ENCODE measurements at places on chromosomes 1 and 21.

GRCh38 chr21:37266515-37267221, 466 bp downstream of the VPS26C start:
- no peak for DNase-seq

DNA sequence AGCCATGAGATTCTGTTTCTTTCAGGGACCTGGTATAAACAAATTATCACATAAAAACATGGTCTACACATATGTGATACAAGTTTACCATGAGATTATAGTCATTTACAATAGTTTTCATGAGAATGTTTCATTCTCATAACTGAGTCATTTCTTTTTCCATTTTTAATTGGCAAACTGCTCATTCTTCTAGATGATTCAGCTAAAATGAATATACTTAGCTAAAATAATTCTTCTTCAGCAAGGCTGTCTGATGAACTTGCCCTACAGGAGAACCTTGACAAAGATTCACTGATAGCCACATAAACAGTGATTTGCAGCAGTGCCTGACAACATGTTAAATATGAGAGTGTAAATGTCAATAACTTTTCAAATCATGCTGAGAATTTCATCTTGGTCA, 253.2 kb downstream of the FMN2 start:
- no peak for DNase-seq

GRCh38 chr1:154861607-154862094, 8.4 kb downstream of the KCNN3 start:
- DNase-seq = no peak

- no peak for DNase-seq
Measured at GRCh38 chr1:29237852-29238619, 1.7 kb downstream of the PTPRU start.

GRCh38 chr1:109011335-109011734, 30.6 kb downstream of the WDR47 start:
- DNase-seq = no peak

DNA sequence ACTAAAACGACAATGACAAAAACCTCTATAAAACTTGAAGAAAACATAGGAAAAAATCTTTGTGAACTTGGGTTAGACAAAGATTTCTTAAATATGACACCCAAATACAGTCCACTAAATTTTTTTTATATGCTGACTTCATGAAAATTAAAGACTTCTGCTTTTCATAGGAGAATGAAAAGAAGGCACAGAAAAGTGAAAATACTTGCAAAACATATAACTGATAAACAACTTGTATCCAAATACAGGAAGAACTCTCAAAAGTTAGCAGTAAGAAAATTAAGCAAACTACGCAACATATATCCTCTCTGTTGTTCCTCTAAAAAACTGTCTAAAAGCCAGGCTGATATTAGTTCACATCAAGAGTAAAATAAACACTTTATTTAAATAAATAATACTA, 53.6 kb downstream of the KIFAP3 start:
- no peak for DNase-seq

DNA sequence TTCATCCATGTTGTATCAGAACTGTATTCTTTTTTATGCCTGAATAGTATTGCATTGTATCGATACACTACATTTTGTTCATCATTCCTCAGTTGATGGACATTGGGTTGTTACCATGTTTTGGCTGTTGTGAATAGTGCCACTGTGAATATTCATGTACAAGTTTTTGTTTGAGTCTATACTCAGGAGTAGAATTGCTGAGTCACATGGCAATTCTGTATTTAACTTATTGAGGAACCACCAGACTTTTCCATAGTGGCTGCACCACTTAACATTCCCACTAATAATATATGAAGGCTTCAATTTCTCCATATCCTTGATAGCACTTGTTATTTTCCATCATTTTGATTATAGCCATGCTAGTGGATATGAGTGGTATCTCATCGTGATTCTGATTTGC, 56.2 kb downstream of the ALG6 start:
- DNase-seq = no peak

- DNase-seq = no peak
Measured at GRCh38 chr1:107436552-107437241, 295.9 kb downstream of the NTNG1 start.

DNA sequence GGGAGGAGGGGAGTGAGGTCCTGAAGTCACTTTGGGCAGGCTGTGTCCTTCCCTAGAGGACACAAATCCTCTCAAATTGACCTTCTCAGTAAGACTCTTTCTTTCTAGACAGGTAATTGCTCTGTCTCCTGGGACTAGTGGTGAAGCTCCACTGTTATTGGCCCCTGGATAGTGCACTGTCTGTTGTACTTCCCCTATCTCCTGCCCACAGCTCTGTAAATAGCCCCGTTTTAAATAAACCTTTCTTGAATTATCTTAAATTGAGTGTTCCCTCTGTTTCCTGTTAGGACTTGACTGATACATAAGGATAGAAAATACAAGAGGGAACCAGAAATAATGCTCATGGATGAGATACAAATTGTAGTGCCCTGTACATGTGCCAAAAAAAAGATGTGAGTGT, 229.5 kb upstream of the USP24 start:
- no peak for DNase-seq

- DNase-seq = no peak
Measured at GRCh38 chr21:17636711-17637110, 24.0 kb upstream of the BTG3 start.

- no peak for DNase-seq
Measured at GRCh38 chr1:223150443-223150842, 7.4 kb upstream of the TLR5 start.

GRCh38 chr1:90143591-90143990, 148.7 kb downstream of the ZNF326 start:
- no peak for DNase-seq

- no peak for DNase-seq
Measured at GRCh38 chr1:184143449-184143848, 91.9 kb downstream of the TSEN15 start.

DNA sequence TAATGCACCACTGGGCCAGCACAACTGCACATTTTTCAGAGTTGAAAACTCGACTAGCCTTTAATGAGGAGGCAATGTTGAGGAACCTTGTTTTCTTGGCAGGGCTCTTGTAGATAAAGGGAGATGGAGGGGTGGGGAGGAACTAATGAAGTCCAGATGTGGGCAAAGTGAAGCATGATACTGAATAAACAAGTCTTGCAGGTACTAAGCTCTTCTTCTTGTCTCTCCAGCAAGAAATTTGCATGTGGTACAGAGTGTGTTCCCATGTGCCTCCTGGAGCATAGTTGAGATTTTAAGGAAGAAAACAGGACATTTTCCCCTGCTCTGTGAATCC, 47.0 kb downstream of the PLPP3 start:
- no peak for DNase-seq

DNA sequence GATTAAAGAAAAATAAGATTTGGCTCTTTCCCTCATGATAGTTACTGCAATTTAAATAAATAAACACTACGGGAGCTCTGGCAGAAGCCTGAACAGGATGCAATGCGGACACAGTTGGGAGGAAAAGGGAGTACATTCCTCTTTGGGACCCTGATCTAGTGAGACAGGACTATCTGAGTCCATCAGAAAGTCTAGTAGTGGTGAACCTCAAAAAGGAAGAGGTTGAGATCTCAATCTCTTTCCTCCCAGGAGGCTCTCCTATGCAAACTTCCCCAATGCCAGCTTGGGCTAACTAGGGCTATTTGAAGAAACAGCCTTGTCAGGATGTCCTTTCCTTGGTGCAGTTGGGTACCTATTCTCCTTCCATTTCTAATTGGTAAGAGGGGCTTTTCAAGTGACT, 4.9 kb upstream of the ABCD3 start:
- DNase-seq = no peak

DNA sequence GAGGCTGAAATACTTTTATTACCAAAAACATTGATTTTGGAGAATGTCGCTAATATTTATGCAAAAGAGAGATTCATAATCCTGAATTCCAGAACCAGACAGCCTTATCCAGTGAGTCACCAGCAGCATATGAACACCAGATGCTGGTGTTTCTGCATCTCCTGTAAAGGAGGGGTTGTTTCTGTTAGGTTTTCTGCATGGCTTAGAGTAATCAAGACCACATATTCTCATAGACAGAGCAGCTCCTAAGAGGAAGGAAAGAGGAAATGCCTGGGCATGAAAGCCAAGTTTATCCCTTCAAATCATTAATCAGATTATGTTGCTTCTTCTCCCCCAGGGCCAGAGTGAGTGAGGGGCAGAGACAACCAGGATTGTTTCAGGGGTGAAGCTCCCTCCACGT, 86.2 kb downstream of the NGF start:
- DNase-seq = no peak

DNA sequence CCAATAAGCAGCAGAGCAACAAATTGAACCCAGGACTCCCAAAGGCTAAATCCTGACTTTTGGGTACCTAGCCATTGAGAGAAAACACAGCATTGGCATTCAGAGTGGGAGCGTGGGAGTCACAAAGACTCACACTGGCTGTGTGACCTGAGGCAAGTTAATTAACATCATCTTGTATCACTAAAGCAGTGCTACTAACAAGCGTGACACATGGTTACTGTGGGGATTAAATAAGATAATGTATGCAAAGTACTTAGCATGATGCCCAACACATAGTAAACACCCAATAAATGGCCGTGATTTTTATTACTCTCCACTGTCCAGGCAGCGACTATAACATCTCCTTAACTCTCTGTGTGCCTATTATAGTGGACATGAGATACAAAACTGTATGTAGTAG, 73.3 kb downstream of the CD34 start:
- DNase-seq = no peak

DNA sequence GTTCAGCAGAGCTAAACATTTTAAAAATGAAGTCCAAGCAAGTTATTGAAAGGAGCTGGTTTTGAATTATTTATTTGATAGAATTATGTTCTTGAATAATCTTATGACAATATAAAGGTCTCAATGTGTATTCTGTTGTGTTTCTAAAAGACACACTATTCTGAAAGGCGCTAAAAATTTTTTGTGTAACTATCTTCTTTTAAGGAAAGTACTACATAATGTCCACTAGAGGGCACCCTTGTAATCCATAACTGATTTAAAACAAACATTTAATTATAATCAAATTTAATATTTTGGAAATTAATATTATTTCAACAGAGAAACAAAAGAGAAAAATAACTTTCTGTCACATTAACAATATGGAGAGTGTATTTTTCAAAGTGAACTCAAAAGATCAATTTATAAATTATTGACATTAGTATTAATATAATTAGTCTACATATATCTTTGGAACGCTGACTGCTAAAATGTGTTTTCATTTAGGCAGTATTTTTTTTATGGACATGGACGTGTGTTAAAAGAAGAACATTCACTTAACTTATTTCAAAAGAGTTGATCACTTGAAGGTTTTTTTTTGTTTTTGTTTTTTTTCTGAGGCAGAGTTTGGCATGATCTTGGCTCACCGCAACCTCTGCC, 248.4 kb downstream of the DENND1B start:
- DNase-seq = no peak

DNA sequence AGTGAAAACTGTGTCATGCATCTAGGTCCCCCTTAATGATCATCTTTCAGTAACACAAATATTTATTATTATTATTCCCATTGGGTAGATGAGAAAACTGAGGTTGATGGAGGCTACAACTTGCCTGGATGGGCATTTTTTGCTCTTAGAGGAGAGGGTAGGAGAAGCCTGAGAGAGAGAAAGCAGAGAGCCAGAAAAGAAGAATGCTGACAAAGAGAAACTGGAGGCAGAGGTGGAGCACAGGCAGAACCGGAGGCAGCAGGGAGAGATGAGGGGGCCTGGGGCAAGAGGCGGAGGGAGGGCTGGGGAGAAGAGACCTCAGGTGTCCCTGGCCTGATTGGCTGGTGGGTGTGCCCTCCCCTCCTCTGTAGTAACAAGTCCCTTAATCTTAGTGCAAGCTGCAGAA, 4.1 kb downstream of the BLACAT1 start:
- DNase-seq = no peak

DNA sequence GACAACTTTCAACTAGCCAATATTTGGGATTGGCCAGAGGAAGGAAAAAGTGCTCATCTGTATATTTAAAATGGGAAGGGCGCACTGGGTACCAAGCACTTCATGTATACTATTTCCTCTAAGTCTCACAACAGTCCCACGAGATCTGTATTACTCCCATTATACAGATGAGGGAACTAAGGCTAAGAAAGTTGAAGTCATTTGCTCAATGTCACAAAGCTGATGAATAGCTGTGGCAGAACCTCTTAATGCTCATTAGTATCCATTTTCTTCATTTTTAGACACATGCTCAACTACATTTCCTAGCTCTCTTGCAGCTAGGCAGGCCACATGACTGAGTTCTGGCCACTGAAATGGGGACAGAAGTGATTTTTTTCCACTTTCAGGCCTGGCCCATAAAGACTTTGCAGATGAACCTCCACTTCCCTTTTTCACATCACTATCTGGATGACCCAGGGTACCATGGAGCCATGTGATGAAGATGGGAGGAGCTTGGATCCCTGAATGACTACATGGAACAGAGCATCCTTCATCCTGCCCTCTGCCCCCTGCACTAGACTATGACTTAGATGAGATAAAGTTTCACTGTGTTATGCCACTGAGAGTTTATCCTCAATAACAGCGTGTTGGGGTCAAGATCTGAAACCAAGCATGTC, 31.8 kb downstream of the ATF3 start:
- DNase-seq = no peak

GRCh38 chr21:15289896-15290841, 225.4 kb upstream of the NRIP1 start:
- no peak for DNase-seq

DNA sequence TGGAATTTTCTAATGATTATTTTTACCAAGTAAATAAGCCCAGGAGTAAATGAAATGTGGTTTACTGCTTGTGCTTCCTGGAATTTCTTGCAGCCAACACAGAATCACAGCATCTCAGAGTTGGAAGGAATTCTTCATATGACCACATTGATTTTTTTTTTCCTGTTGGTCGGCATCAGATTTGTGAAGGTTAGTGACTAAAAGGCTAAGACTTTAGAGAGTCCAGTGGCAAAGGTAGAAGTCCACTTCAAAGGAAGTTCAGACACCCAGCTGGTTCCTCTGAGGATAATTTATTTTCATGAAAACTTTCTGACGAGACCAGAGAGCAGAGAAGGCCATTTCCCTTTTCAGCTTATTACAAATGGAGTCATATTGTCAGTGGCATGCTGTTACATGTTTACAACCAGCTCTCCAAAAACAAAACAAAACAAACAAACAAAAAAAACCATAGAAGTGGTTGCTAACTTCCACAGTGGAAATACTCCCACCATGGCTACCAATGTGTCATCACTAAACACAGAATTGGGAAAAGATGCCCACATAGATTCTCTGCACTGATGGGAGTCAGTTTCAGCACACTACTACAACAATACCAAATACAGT, 77.2 kb upstream of the CDC42BPA start:
- no peak for DNase-seq

- no peak for DNase-seq
Measured at GRCh38 chr1:103516693-103517092, 8.8 kb upstream of the RNPC3 start.

DNA sequence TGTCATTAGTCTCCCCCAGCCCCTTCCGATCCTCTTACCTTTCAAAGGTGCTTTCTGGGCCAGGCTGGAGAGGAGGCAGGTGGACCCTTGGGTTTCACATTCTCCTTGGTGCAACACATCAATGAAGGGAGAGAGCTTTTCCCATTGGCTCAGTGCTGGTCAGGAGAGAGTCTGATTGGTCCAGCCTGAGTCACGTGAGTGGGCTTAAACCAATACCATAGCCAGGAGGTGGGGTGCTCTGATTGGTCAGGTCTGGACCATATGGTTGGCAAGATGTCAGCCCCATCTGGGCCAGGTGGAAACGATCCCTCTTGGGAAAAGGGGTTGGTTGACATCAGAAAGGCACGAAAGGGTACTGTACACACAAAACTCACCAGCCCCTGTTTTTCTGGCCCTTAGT, 44.8 kb upstream of the ABCG1 start:
- DNase-seq = no peak

GRCh38 chr1:224700918-224701531, 84.9 kb downstream of the CNIH3 start:
- no peak for DNase-seq
